NCI-H1048 (cell line): ENCODE measurements at places on chromosomes 2 and 18.

GRCh38 chr2:101477556-101477955 lies 2.6 kb upstream of the RFX8 start:
- no peak for DNase-seq

GRCh38 chr2:39867268-39867667 lies 88.2 kb upstream of the THUMPD2 start:
- DNase-seq = no peak

- DNase-seq = no peak
Observed at GRCh38 chr2:150425121-150425955, 62.1 kb downstream of the RND3 start.

DNA sequence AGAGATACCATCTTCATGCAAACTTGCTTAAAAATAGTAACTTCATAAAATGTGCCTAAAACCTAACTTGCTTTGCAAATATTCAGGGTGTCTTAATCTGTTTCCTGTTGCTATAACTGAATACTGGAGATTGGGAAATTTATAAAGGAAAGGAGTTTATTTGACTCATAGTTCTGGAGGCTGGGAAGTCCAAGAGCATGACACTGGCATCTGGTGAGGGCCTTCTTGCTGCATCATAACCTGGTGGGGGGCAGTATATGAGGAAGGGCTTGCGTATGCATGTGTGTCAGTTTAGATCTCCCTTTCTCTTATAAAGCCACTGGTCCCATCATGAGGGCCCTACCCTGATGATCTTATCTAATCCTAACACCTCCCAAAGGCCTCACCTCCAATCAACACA lies 166.5 kb downstream of the LPIN1 start:
- DNase-seq = no peak

- DNase-seq = no peak
Observed at GRCh38 chr18:13945811-13946210, 30.5 kb upstream of the MC2R start.

- no peak for DNase-seq
Observed at GRCh38 chr18:69097349-69097748, 299.5 kb downstream of the CCDC102B start.

- DNase-seq = no peak
Observed at GRCh38 chr2:226644399-226644865, 155.2 kb downstream of the IRS1 start.

DNA sequence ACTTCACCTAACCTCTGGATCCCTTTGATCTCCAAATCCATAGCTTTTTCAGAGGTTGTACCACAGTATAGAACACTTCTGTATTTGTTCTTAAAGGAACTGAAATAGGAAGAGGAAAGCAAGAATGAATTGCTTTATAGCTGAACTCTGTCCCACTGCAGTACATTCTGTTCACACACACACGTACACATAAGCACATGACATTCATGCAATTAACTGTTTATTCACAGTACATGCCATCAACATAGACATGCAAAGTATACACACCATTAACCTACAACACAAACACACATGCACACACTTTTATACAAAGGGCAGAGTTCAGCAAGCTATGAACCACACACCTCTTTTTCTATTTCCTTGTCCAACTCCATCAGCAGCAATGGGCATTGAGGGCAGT lies 43.2 kb downstream of the MRPL33 start:
- no peak for DNase-seq

DNA sequence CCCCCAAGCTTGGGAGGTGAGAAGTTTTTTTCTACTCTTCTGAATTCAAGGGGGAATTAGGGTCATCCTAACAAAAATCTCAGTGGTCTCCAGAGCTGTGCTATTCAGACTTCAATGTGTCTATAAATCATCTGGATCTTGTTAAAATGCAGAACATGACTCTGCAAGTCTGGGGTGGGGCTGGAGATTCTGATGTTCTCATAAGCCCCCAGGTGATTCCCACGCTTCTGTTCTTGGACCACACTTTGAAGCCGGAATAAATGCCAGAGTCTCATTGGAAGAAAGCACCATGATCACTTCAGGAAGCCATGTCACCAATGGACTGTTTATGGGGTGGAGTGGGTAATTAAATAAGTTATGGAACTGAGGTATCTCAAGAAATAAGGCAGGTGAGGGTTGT lies 22.2 kb upstream of the SLC16A14 start:
- DNase-seq = no peak

GRCh38 chr2:129623783-129624182 lies 355.7 kb upstream of the RAB6C start:
- no peak for DNase-seq

DNA sequence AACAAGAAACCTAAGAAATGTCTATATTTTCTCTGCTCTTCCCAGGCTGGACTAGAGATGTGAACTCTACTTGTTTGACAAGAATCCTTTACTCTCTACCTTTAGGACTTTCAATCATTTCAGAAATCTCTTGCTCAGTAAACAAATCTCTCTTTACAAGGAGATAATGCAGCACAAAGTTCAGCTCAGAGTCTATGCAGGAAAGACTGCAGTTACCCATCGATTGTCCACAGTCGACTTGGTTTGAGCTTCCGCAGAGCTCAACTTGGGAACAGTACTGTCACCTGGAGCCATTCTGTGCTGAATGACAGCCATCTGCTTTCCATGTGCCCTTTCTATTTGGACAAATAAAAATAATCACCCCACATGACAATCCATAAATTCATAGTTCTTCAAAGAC lies 259.7 kb upstream of the STON1 start:
- no peak for DNase-seq
